ENCODE measurements at places on chromosomes 16 and 17. TPM values are rescaled to one million over a fixed set of nuclear protein-coding genes. Genes with fewer than 3 reads are reported as not detected.

Gene TBC1D3L
- total RNA-seq, result 21.4 TPM

Gene ASPA
- total RNA-seq, result not detected

Gene ZNF688
- total RNA-seq, result 13.9 TPM

Gene VAT1L
- total RNA-seq, result not detected

Gene CCL5
- 46.4 TPM for total RNA-seq

Gene CCDC200
- total RNA-seq, result not detected

Gene ITGAD
- 0.27 TPM for total RNA-seq

Gene WDR59
- total RNA-seq, result 63.9 TPM

Gene CAPN15
- total RNA-seq, result 89.0 TPM

Gene TBC1D3I
- total RNA-seq, result 0.84 TPM

Gene WNT9B
- not detected for total RNA-seq

Gene SLC12A3
- not detected for total RNA-seq

Gene TPSD1
- total RNA-seq, result not detected

Gene PYCARD
- total RNA-seq, result 66.7 TPM

Gene TEKT1
- total RNA-seq, result not detected

Gene RNF222
- total RNA-seq, result not detected

Gene KRT33A
- total RNA-seq, result not detected

Gene KCNJ2
- 0.32 TPM for total RNA-seq

Gene PPY
- total RNA-seq, result not detected

Gene TNK1
- 1.2 TPM for total RNA-seq

Gene CALB2
- total RNA-seq, result not detected

Gene GRAPL
- 19.8 TPM for total RNA-seq

Gene CFAP20
- total RNA-seq, result 43.8 TPM

Gene SCNN1B
- total RNA-seq, result not detected

Gene TEX14
- 0.23 TPM for total RNA-seq

Gene COQ9
- total RNA-seq, result 39.7 TPM

Gene DPEP2
- 14.8 TPM for total RNA-seq

Gene EXOC3L1
- total RNA-seq, result not detected

Gene EEF2K
- total RNA-seq, result 30.7 TPM

Gene SEZ6L2
- total RNA-seq, result not detected

Gene TRPV2
- 139 TPM for total RNA-seq

Gene KCNH4
- 0.16 TPM for total RNA-seq

Gene MMP15
- total RNA-seq, result 0.95 TPM

Gene CDH1
- 0.73 TPM for total RNA-seq

Gene ZDHHC7
- 30.6 TPM for total RNA-seq

Gene DPEP3
- not detected for total RNA-seq

Gene UMOD
- total RNA-seq, result not detected

Gene DOC2B
- total RNA-seq, result 0.34 TPM

Gene SYCE1L
- 8.0 TPM for total RNA-seq

Gene DHRS7C
- total RNA-seq, result not detected

Gene SLC5A11
- total RNA-seq, result 0.41 TPM

Gene KRTAP1-5
- not detected for total RNA-seq

Gene KRT31
- not detected for total RNA-seq

Gene TBC1D3H
- not detected for total RNA-seq

Gene KRT20
- not detected for total RNA-seq

Gene HOXB4
- total RNA-seq, result 6.9 TPM

Gene CPNE7
- 3.8 TPM for total RNA-seq

Gene LPCAT2
- total RNA-seq, result 12.5 TPM

Gene TM4SF5
- total RNA-seq, result not detected

Data from T-helper 2 cell treated with Interferon-gamma antibody and Interleukin-4, amounts not matched to agents 100 ng/mL and 5 ng/mL, for 36 hours (primary cell).